ENCODE measurements at places on chromosomes 6 and 20.

DNA sequence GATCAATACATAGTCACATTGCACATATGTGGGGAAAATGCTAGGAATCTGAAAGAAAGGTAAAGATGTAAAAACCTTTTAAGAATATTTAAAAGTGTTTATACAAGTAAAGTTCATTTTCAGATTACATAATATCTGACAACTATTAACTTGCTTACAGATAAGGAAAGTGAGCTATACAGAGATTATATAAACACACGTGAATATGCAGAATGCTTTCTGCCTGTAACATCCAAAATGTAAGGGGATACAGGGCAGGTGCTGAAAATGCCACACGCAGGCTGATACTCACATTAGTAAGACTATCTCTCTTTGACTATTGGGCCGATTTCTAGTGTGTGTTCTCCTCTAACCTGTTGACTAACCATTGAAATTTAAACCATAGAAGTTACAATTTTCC lies 17.9 kb upstream of the MAP7 start:
- DNase-seq, result no peak

GRCh38 chr6:106383573-106383972 lies 23.1 kb downstream of the CRYBG1 start:
- DNase-seq, result no peak

DNA sequence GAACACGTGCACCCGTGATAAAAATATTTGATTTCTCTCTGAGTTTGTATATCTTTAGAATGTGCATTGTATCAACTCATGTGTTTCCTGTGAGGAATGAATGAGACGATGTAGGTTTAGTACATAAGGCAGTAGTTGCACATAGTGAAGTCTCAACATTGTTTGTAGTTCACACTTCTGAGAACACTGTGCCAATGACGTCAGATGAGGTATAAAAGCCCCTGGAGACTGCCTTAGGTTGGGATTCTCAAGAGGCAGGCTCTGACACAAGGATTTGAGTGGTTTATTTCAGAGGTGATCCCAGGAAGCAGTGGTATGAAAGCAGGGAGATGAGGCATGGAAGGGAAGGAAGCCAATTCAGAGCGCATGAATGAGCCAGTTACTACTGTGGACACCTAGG lies 2.6 kb upstream of the NKAIN2 start:
- no peak for DNase-seq

DNA sequence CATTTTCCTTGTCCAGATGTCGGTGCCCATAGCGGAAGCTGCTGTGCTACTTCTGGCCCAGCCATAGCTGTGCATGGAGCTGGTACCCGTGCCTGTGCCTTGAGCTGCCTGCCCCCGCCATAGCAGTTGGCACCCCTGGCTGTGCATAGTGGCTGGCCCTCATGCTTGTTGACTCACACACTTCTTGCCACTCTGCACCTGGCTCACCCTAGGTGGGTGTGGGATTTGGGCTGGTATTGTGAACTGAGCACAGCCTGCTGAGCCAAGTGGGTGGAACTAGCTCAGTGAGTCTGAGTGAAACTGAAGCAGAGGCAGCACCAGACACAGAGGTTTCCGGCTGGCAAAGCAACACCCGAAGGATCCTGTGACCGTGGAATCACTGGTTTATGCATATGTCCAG lies 689.5 kb upstream of the EYS start:
- DNase-seq, result no peak

GRCh38 chr6:13648850-13649249 lies 33.7 kb downstream of the NOL7 start:
- no peak for DNase-seq

GRCh38 chr6:15444081-15444731 lies 198.3 kb downstream of the JARID2 start:
- DNase-seq, result no peak

- peak; percentile 68 for DNase-seq
These were observed 635 bp upstream of the C20orf203 start for GRCh38 chr20:32674362-32674789.

DNA sequence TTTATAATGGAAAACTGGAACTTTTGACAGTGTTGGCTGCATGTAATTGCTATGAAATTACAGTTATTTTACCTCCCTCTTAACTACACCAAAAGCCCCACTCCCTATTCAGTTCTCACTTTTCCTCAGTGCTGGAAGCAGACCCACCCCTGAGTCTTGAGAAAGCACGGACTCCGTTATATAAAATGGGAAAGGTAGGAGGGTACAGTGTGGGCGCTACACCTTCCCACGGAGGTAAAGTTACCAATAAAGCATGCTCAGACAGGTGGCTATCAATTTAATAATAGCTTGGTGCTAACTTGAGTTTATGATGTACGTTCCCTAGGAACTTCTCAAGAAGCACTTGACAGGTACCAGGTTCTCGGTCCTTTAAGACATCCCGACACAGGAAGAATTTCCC lies 59.0 kb downstream of the CLIC5 start:
- DNase-seq, result no peak

- DNase-seq, result no peak
These were observed 40.4 kb upstream of the DOK5 start for GRCh38 chr20:54435015-54435414.

DNA sequence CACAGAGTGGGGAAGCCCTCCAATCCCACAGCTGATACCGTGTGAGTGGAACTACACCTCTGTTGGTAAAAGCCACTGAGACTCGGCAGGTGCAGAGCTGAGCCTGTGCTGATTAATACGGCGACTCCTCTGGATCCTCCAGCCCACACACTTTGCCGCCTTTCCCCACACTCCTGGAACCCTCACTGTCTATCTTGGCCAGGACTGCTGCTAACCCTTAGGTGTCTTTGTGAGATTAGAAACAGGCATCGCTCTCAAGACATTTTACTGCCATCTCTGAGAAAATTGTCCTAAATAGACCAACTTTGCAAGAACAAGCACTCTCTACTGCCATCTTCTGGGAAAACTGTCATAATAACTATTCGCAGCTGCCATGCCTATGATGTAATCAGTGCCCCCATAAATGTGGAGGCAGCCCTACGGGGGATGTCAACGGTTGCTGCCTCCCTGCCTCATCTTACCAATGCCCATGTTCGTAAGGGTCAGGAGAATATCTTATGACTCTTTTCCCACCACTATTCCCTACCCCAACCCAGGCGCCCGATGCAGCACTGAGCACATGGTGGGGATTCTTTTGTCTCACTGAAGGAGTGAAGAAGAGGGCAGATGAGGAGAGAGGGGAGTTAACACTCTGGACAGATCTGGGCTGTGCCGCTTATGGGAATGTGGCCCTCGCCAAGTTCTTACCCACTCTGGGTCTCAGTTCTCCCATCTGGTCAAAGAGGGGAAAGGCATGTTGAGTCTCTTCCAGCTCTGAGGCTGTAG lies 26.1 kb upstream of the KCNB1 start:
- DNase-seq, result no peak

DNA sequence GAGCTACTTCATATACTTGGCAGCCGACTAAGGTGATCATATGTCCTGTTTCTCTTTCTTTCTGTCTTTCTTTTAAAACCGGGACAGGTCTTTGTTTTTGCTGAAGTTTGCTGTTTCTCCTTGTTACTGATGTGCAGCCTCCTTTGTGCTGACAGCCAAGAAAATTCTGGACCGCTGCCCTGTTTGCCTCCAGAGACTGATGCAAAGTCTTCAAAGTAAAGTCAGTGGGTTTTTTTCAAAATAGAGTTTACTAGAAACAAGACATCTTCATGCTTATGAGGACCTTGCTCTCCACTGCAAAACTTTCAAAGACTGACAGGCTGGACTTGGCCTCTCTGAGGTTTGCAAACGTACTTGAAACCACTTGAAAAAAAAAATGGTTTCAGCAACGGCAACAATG lies 510.5 kb upstream of the MAP3K7 start:
- no peak for DNase-seq

DNA sequence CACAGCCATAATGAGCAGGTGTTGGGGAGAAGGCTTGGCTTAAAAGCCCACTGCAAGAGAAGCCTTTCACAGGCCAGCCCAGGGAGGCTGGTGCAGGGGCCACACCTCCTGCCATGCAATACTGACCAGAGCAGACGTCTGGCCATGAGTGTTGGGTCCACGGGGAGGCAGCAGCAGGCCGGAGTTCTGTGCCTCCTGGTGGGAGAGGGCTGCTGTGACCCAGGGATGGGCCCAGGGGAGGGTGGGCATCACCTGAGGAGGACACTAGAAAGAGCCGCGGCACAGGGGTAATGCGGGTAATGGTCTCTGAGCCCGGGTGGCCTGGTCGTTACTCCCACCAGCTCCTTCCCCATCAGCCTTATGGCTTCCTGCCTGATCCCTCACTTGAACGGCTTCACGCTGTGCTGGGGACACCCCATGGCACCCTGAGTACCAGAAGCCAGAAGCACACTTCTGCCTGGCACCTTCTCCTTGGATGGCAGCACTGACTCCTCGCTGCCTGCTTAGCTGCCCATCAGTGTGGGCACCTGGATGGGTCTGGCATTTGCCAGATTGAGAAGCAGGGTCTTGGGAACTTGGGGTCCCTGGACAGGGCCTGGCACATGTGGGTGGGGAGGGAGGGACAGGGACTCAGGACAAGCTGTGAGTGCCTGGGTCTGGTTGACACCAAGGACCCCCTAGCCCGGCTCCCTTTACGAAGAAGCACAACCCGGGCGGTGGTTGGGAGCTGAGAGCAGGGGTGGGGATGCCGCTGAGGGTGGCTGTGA lies 108.8 kb downstream of the ASXL1 start:
- no peak for DNase-seq

- no peak for DNase-seq
These were observed 8.9 kb downstream of the SNHG17 start for GRCh38 chr20:38426006-38426897.

DNA sequence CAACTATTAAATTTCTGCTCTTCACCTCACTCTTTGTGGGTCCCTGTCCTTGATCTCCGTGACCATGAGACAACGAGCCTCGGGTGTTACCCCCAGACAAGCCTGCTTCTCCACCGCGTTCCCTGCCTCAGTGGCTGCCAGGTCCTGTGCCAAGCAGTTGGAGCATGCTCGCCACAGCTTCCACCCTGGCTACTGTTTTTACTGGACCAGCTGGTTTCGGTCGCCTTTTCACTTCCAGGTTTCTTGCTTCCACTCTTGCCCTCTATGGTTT lies 5.6 kb downstream of the TP53RK start:
- DNase-seq, result no peak

DNA sequence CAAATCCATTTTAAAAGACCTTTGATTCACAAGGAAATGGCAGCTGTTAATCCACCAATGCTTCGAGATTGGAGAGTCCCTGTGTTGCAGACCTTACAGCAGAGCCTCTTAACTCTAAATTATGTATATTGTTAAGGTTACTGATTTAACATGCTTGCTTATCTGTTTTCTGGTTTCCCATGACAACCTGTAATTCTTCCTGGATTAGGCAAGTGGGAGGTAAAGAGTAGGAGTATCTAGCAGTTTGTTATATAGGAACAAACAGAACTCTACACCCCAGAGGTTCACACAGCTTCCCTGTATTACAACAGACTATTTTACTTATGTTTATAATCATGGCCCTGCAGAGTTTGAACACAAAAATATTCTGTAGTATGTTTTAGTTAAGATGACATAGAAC lies 39.5 kb downstream of the NKX2-4 start:
- DNase-seq, result no peak

DNA sequence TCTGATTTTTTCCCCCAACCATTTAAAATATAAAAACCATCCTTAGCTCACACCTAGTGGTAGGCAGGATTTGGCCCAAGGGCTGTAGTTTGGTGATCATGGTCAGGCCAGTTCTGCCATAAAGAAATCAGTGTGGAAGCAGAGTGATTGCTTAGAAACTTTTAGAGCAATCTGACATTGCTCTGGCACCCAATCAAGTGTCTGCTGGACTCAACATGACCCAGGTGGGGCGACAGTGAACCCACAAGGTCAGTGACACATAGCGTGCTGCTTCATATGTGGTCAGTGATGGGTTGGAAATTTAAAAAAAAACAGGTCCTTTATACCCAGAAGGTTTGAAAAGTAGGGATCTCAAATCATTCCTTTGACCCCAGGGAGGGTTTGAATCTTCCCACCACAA lies 107.9 kb downstream of the BANF2 start:
- DNase-seq, result no peak

GRCh38 chr6:45424451-45424861 lies 46.7 kb upstream of the SUPT3H start:
- DNase-seq, result no peak

- no peak for DNase-seq
These were observed 451.5 kb upstream of the SPTLC3 start for GRCh38 chr20:12557224-12557623.

GRCh38 chr20:34190679-34191090 lies 50.5 kb upstream of the ASIP start:
- peak; percentile 30 for DNase-seq

DNA sequence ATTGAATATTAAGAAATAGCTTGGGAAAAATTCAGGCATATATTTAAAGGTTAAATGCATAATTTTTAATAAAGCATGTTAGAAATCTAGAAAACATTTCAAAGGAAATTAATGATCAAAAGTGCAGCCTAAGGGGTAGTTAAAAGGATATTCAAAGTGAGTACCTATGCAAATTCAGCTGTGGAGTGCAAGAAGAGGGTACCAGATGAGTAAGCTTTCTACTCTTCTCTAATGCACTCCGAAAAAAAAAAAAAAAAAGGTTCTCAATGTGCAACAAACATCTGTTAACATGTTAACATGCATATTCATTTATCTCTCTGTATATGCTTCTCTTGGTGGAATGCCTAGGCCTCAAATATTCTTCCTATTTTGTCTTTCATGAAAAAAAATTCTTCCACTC lies 32.0 kb upstream of the KATNA1 start:
- DNase-seq, result no peak

DNA sequence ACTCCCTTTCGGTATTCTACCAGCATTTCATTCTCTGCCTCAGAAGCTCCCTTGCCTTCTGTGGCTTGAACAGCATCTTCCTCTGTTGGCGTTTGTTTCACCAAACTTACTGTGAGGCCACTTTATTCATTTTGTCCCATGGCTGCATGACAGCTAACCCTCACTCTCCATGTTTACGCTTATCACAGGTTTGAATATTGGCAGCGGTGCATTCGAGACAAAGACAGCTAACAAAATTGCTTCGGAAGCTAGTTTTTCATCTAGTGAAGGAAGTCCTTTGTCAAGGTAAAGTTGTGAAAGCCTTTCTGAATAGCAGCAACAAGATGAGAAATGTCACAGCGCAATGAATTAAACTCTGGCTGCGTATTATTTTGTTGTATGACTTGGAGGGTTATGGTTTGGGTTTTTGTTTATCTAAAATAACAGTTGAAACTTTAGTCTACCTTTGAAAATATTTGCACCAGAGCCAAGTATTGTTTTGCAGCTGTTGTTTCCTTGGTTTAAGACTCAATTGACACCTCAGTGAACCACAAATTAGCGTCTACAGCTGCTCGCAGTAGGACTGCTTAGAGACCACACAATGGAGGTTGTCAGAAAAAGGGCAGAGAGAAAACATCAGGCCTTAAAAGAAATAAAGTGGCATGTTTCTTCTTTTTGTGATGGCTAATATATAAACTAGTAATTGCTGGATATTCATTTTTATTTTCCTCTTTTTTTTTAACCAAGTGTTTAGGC lies 70.4 kb upstream of the XRN2 start:
- DNase-seq, result no peak

GRCh38 chr6:30325873-30326525 lies 728 bp upstream of the TRIM39 start:
- DNase-seq, result peak; percentile 79

- peak; percentile 24 for DNase-seq
These were observed 56.2 kb upstream of the EDN1 start for GRCh38 chr6:12233693-12234571.

- DNase-seq, result no peak
These were observed 489.2 kb downstream of the EPHA7 start for GRCh38 chr6:92930171-92930570.

GRCh38 chr6:109791301-109791700 lies 100.2 kb downstream of the FIG4 start:
- DNase-seq, result no peak
